Mammary epithelial cell (primary cell): ENCODE measurements at places on chromosomes 11 and 22.

DNA sequence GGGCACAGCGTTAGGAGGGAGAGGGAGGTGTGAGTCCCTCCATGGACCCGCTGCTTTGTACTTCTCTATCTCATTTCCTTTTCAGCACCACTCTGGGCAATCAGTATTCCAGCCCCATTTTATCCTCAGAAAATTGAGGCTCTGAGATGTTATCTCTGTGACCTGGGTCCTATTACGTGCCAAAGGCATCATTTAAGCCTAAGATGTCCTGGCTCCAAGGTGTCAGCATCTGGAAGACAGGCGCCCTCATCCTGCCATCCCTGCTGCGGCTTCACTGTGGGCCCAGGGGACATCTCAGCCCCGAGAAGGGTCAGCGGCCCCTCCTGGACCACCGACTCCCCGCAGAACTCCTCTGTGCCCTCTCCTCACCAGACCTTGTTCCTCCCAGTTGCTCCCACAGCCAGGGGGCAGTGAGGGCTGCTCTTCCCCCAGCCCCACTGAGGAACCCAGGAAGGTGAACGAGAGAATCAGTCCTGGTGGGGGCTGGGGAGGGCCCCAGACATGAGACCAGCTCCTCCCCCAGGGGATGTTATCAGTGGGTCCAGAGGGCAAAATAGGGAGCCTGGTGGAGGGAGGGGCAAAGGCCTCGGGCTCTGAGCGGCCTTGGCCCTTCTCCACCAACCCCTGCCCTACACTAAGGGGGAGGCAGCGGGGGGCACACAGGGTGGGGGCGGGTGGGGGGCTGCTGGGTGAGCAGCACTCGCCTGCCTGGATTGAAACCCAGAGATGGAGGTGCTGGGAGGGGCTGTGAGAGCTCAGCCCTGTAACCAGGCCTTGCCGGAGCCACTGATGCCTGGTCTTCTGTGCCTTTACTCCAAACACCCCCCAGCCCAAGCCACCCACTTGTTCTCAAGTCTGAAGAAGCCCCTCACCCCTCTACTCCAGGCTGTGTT is 829 bp upstream of the APOC3 start:
- DNase-seq = no peak

- no peak for DNase-seq
Observed at GRCh38 chr11:61454520-61454919, 24.6 kb downstream of the SDHAF2 start.

- no peak for DNase-seq
Observed at GRCh38 chr11:88036701-88037100, 138.5 kb downstream of the RAB38 start.

GRCh38 chr11:33044285-33044756 is 4.9 kb downstream of the TCP11L1 start:
- peak; percentile 97 for DNase-seq

DNA sequence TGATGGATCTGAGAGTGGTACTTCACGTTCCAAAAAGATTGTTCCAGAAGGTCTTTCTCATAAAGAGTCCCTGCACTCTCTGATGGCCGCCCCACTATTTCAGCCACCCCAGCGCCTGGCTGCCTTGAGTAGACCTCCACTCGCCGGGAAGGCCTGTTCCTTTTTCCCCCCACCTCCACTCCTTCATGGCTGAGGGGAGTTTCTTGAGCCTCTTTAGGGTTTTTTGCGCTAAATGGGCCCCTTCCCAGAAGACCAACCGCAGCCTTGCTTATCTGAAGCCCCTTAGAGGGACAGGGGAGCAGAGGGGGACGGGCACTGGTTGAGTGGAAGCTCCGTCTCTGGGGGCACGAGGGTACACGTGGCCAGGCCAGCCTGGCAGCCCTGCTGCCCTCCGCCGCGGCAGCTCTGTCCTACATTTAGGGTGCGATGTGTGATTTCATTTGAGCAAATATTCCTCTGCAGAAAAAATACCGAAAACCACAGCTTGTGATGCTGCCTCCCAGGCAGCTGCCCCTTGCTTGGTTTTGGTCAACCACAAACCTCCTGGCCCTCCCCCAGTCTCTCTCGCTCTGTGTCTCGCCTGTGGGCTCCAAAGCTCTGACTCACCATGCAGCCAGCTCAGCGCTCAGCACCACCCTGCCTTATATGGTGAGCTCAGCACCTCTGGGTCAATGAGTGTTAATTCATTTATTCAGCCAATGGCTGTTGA is 88.7 kb downstream of the TP53I11 start:
- DNase-seq = peak; percentile 97

DNA sequence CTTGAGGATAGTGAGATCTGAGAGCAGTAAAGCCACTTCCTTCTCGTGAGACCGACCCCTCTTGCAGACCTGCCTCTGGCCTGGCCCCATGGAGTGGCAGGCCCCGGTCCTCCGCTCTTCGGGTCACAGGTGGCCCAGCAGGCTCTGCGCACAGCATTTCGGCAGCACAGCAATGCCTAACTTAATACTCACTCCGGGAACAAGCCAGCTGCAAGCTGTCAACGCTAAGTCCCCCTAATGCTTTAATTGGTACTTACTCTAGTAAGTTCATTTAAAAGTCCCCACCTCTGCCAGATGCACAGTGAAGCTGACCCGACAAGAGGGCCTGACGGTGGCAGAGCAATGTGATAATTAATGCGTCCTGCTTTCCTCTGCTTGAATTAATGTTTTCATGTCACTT is 349.3 kb upstream of the B3GAT1 start:
- no peak for DNase-seq

DNA sequence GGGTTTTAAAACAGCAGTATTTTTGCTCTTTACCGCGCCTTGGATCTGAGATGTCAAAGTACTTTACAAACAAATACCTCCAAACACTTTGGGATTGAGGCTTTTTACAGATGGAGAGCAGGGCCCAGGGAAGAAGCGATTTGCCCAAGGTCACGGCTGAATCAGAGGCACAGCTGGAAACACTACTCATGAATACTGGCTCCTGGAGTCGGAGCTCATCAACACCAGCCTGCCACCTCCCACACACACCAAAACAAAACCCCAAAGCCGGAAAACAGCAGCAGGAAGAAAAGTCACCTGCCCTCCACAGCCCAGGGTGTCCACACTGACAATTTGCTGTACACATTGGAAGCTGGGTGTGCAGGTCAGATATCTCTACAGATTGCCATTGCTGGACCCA is 339.4 kb downstream of the CADM1 start:
- no peak for DNase-seq

DNA sequence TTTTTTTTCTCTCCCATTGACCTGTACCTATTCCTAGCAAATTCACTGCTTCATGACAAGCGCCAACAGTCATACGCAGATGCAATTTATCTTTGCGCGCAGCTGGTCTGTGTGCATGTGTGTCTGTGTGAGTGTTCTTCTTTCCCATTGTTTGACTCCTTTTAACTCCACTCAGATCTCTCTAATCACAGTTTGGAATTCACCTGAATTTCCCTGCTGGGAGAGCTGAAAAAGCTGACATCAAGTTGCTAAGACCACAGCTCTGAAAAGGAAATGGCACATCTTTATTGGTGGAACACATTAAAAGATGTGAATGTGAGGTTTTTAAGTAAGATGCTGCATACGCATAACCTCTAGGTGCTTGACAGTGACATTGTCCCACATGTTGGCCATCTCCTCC is 187.4 kb upstream of the MTMR2 start:
- no peak for DNase-seq

DNA sequence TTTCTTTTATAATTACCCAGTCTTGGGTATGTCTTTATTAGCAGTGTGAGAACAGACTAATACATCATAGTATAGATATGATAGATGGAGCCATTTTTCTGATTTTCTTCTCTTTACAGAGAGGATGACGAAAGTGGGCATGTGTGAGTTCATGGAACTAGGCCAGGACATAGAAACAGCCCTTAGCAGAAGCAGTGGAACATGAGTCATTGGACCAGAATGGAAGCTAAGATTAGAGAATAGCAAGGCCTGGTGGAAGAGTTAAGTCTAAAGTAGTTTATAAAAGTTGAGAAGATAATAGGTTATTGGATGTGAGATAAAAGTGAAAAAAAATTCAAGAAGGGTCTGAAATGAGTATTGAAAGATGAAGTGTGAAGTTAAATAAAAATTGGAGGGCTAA is 97.0 kb upstream of the MPPED2 start:
- DNase-seq = no peak

- no peak for DNase-seq
Observed at GRCh38 chr22:48651036-48651890, 1176.4 kb downstream of the BRD1 start.

GRCh38 chr11:114524122-114524521 is 35.6 kb downstream of the NXPE1 start:
- no peak for DNase-seq

GRCh38 chr22:18005201-18005926 is 19.0 kb downstream of the MICAL3 start:
- no peak for DNase-seq

GRCh38 chr11:2123628-2123960 is 15.6 kb downstream of the IGF2 start:
- DNase-seq = no peak

DNA sequence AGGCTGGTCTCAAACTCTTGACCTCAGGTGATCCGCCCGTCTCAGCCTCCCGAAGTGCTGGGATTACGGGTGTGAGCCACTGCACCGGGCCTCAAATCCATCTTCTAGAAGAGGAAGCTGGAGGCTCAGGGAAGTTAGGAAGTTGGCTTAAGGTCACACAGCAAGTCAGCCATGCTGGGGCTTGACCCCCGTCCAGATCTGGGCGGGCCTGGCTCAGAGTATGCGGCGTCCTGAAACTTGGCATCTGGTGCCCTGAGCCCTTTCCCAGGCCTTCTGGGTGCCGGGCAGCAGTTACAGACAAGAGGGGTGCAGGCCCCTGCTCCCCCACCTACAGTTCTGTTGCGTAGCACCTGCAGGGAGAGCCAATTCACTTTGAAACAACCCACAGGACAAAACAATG is 11.2 kb downstream of the MPPED1 start:
- DNase-seq = no peak
